ENCODE measurements at places on chromosomes 3 and 15.
A peak's percentile ranks its signal among the peaks of the same experiment; 100 is the strongest.

DNA sequence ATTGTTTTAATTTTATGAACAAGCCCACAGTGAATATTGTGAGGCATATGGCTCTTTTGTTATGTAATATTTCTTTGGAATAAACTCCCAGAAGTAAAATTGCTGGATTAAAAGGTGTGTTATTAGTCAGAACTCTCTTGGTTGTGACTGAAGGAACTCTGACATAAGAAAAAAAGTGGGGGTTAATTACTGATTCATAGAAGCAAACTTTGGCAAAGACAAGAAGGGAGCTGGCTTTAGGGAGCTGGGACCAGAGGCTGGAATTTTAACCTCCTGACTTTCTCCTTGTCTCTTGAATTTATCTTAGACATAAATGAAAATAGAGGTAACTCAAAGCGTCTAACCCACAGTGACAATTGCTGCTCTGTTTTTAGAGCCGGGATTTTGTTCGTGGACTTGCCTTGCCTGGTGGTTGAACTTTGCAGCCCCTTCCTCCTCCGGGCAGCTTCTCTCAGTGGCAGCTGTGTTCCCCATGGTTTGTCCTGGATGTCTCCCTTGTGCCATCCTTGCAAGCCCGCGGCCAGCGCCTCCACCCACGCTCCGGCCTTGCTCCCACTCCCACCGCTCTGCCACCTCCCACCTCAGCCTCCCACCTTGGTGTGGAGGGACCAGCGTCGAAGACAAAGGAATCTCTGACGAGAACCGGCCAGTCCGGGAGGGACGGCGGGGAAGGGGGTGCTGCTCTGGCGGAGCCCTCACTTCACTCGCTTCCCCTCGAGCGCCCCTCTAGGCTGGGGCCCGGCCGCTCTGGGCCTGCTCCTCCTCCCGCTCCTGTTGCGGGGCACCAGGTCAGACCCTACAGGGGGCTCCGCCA, 28.0 kb downstream of the ARHGAP31 start:
- DNase-seq = no peak

GRCh38 chr15:41493205-41493901, at the start of gene ITPKA:
TSS of gene ITPKA (plus strand) at chr15:41493874. CDS start at chr15:41493928, 54 bp downstream.
- peak; percentile 76 for DNase-seq

- DNase-seq = no peak
Measured at GRCh38 chr3:111352585-111352984, 189.4 kb upstream of the CD96 start.

- no peak for DNase-seq
Measured at GRCh38 chr3:101143012-101143411, 149.8 kb upstream of the ABI3BP start.
